ENCODE measurements at places on chromosomes 5 and 9.

GRCh38 chr9:130930804-130931349 is 8.2 kb downstream of the FIBCD1 start:
- no peak for DNase-seq

GRCh38 chr5:126864042-126864688 is 87.2 kb downstream of the LMNB1 start:
- DNase-seq, result no peak

DNA sequence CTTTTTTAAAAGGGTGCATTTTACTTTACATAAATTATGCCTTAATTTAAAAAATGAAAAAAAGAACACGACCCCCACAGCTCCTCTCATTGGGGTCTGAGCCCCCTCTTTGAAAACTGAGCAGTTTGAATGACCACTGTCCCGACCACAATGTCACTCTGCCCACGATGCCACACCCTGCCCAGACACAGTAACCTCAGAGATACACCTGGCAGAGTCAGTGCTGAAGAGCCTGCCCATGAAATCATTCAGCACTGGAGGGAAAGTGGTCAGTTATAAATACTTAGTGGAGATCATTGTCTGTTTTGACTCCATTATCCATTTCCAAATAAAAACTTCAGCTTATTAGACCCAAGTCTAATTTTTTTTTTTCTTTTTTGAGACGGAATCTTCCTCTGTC is 49.3 kb downstream of the DNAJC21 start:
- no peak for DNase-seq

DNA sequence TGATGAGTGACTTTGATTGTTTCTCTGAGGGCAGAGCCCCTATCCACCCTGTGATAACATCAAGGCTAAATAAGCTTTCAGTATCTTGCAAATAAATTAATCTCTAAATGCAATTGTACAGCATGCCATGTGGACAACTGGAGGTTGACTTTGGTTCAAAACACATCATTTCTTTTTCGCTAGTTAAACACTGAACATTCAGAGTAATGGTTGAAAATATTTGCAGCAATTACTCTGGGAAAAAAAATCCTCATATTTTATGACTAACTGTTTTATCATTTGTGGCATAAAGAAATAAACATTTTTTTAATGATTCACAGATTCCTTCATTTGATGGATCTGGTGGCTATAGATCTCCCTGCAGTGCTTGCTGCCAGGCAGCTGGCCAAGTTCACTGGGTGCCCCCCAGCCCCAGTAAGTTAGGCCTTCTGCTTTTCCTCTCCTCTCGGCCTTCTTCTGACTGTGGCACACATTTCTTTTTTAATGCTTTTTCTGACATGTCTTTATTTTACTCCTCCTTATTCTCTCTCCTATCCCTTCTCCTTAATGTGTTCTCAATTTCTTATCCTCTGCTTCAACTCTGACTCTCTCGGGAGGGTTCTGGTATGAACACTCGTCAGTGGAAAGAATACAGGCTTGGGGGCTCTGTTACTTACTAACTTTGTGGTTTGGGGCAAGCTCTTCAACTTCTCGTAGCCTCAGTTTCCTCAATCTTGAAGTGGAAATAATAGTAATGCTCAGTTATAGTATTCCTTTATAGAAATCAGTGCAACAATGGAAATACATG is 69.6 kb downstream of the ADAMTSL1 start:
- DNase-seq, result no peak

DNA sequence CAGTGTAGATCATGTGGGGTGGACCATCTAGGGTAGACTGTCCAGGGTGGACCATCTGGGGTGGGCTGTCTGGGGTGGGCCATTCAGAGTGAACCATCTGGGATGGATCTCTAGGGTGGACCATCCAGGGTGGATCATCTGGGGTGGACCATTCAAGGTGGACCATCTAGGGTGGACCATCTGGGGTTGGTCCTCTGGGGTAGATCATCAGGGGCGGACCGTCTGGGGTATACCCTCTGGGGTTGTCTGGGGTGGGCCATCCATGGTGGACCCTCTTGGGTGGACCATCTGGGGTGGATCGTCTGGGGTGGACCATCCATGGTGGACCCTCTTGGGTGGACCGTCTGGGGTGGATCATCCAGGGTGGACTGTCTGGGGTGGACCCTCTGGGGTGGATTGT is 64.3 kb downstream of the KCNT1 start:
- DNase-seq, result no peak

DNA sequence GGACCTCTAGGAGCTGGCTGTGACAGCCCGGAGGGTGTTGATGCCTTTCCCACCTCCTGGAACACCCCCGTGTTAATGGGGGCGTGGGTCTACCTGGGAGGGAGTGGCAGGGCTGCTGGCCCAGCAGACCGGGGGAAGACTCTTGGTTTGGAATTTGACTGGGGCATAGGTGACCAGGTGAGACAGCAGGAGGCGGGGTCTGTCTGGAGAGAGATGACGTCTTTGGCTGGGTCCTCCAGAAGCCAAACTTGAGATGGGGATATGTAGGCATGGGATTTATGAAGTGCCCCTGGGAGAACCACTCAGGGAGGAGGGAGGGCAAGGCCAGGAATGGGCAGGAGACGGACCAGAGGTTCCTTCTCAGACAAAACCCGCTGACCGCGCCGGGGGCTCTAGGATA is 42.6 kb downstream of the NEK6 start:
- DNase-seq, result no peak

DNA sequence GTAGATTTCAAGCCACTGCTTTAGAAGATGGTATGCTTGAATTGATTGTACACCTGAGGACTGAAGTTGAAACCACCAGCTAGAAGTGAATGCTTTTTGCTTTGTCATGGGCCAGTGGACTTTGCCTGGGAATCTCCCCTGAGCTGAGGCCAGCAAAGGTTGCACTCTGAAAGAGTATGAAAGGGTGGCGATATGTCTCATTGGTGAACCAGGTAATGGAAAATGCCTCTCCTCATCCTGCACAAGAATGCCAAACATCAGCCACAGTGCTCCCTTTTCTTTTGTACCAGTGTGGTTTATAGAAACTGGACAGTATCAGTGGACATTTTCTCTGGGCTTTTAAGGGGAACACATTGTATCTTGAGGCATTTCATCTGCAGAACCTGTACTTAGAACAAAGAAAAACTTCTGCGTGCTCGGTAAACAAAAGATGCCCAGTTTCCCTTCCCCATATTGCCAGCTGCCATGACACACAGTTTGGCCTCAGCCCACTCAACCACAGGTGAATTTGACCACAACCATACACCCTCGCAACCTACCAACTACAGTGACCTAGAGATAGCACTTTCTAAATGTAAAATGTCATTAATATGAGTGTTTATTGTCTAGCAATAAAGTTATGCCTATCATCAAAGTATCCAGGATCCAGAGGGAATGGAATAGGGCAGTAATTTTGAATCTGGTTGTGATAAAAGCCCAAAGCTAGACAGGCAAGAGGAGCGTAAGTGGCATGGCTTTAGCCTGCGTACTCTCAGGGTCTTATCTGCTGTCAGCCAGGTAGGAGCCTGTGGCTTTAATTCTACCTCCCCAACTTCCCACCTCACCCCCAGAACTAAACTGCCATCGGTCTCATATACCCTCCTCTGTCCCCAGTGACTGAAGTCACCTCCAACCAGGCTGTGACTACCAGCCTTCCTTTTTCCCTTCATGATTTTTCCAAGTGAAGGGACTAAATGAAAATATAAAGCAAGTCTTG is 79.5 kb upstream of the LHFPL2 start:
- DNase-seq, result no peak
